ENCODE measurements at places on chromosomes 12 and 14. TPM values are rescaled to one million over a fixed set of nuclear protein-coding genes. Genes with fewer than 3 reads are reported as not detected.

Gene BATF
- 1.4 TPM for total RNA-seq

Gene ACOT4
- 1.2 TPM for total RNA-seq

Gene RGS6
- total RNA-seq = 3.9 TPM

Gene SLC24A4
- total RNA-seq = 0.49 TPM

Gene CD163
- total RNA-seq = 15.0 TPM

Gene ITPK1
- total RNA-seq = 7.6 TPM

Gene CISTR
- total RNA-seq = not detected

Gene SSPN
- total RNA-seq = 30.6 TPM

Gene KRT81
- total RNA-seq = 27.8 TPM

Gene GYS2
- total RNA-seq = not detected

Gene TPPP2
- not detected for total RNA-seq

Gene NTS
- 3.7 TPM for total RNA-seq

Gene SLCO1B3
- total RNA-seq = not detected

Gene SIX1
- 4.6 TPM for total RNA-seq

Gene GALNT9
- 0.20 TPM for total RNA-seq

Gene KSR2
- 0.10 TPM for total RNA-seq

Gene SYCP3
- 0.10 TPM for total RNA-seq

Gene KRT7
- 10.4 TPM for total RNA-seq

Gene PRIM1
- total RNA-seq = 12.2 TPM

Gene C12orf60
- 1.4 TPM for total RNA-seq

Gene AQP6
- 0.20 TPM for total RNA-seq

Gene GDF3
- total RNA-seq = not detected

Gene LRFN5
- total RNA-seq = 11.8 TPM

Gene TAS2R8
- not detected for total RNA-seq

Gene RAPGEF3
- total RNA-seq = 10.8 TPM

Gene KRT79
- total RNA-seq = 68.7 TPM

Gene SLC35F4
- 0.10 TPM for total RNA-seq

Gene MYO1H
- 2.4 TPM for total RNA-seq

Gene AP1G2
- total RNA-seq = 32.8 TPM

Gene SLC38A2
- 366 TPM for total RNA-seq

Gene GRIP1
- total RNA-seq = 6.4 TPM

Gene VASH1
- 10.5 TPM for total RNA-seq

Gene INHBE
- total RNA-seq = 0.10 TPM

Gene FOXG1
- not detected for total RNA-seq

Gene SAMD4A
- 41.9 TPM for total RNA-seq

Gene TAS2R7
- total RNA-seq = not detected

Gene PDZRN4
- total RNA-seq = 0.79 TPM

Gene ARG2
- 2.9 TPM for total RNA-seq

Gene CCDC196
- total RNA-seq = not detected

Gene NANOG
- total RNA-seq = not detected

Gene SERPINA4
- total RNA-seq = 0.49 TPM

Gene LTBR
- 28.2 TPM for total RNA-seq

Gene RFC5
- 16.5 TPM for total RNA-seq

Gene A2ML1
- 46.5 TPM for total RNA-seq

Gene KRT74
- 133 TPM for total RNA-seq

Gene TDRD9
- 0.39 TPM for total RNA-seq

Gene ART4
- total RNA-seq = 1.3 TPM

Gene NGB
- not detected for total RNA-seq

Gene PTCSC3
- not detected for total RNA-seq

Gene C12orf50
- total RNA-seq = not detected

Gene GALNT8
- total RNA-seq = 2.7 TPM

Gene C14orf39
- total RNA-seq = 0.39 TPM

Gene ETNK1
- 61.2 TPM for total RNA-seq

Gene KRT78
- 13.7 TPM for total RNA-seq
